ENCODE measurements at places on chromosomes 2 and 18. TPM values are rescaled to one million over a fixed set of nuclear protein-coding genes. Genes with fewer than 3 reads are reported as not detected.

THOC1 gene
- 70.4 TPM for polyA plus RNA-seq

ESPNL gene
- 0.90 TPM for polyA plus RNA-seq

TBR1 gene
- polyA plus RNA-seq: not detected

SCTR gene
- 1.8 TPM for polyA plus RNA-seq

SCN2A gene
- 44.1 TPM for polyA plus RNA-seq

SCYGR3 gene
- polyA plus RNA-seq: not detected
